ENCODE measurements at places on chromosomes 1 and 21.

DNA sequence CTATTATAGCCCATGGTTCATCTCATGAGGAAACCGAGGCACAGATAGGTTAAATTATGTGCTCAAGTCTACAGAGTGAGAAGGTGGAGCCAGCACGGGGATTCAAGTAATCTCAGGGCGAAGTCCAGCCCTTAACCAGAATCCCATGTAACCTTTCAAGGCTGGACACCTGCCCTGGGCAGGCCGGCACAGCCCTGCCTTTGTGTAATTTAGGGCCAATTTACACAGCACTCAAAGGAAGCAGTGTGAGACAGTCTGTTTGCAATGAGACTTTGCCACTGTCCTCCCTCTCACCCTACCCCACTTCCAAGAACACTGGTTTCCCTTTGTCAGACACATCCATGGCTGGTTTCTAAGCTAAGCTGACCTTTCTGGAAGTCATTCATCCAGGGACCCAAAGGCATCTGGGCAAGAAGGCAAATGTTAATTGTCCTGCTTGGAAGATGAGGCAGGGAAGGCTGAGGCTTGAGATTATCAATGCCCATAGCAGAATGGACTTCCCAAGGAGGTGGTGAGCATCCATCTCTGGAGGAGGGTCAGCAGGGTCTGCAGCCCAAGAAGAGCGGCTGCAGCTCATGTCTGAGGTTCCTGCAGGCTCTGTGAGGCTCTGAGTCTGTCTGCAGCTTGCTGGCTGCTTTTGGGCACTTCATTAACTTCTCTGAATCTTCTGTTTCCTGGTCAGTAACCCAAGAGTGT is 159.2 kb downstream of the TRABD2B start:
- DNase-seq, result no peak

GRCh38 chr1:224061436-224061835 is 52.5 kb upstream of the FBXO28 start:
- DNase-seq, result no peak

DNA sequence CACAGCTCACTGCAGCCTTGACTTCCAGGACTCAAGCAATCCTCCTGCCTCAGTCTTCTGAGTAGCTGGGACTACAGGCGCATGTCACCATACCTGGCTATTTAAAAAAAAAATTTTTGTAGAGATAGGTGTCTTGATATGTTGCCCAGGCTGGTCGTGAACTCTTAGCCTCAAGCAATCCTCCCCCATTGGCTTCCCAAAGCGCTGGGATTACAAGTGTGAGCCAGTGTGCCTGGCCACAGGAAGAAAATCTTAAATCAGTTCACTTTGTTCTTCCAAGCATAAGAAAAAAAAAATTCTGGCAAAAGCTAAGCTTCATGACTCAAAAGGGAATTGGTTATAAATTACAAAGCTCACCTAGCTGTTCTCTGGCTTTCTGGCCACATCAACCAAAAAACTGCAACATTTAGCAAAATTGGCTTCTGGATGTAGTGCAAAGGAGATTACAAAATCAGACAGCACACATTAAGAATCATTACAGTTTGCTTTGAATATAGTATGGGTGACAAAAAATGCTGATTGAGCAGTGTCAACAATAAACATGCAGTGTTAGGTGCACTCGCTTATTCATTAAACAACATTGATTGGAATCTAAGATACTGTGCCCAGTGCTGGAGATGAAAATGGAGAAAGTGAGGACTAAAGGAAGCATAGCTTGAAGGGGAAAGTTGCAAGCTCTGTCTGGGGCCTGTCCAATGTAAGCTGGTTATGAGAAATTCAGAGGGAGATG is 76.7 kb downstream of the KCTD3 start:
- no peak for DNase-seq

- DNase-seq, result no peak
Measured at GRCh38 chr1:32773764-32774463, 43.2 kb downstream of the YARS1 start.

GRCh38 chr1:47645151-47645550 is 207.3 kb downstream of the FOXD2 start:
- no peak for DNase-seq

- DNase-seq, result no peak
Measured at GRCh38 chr1:9382643-9383491, 90.2 kb downstream of the SPSB1 start.

DNA sequence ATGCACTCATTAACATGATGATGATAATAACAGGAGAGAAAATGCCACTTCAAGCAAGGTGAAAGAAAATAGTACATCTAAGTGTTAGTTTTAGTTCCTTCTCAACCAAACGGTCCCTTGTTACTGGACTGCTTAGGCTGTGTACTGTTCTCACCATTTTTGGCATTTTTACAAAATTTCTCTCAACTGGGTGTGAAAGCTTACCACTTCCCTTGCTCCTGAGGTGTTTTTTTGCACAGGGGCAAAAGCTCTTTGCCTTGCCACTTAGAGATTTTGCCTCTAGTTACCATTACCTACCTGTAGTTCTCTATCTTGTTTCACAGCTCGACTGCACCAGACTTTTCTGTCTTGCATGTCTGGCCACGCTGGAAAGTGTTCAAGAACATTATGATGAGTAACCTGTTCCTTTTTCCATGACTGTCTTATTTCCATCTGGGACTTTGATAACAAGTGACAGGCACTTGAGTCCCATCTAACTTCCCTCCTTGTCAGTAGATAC is 10.7 kb downstream of the NEK7 start:
- peak; percentile 32 for DNase-seq

DNA sequence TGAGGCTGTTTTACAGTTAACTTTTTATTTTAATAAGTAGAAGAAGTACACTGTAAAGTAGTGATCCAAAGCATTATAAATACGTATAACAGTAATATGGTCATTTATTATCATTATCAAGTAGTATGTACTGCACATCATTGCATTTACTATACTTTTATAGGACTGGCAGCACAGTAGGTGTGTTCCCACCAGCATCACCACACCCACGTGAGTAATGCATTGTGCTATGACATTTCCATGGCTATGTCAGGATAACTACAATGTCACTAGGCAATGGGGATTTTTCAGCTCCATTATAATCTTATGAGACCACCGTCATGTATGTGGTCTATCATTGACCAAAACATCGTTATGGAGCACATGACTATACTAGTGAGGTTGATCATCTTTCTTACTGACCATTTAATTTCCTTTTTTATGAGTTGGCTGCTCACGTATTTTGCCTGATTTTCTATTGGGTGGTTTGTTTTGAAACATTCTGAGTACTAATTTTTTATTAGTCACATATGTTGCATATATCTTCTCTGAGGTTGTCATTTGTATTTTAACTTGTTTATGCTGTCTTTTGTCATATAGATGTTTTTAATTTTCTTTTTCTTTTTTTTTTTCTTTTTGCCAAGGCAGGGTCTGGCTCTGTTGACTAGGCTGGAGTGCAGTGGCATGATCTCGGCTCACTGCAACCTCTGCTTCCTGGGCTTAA is 25.3 kb upstream of the SHCBP1L start:
- DNase-seq, result no peak

GRCh38 chr21:35222021-35222420 is 172.9 kb upstream of the RUNX1 start:
- DNase-seq, result no peak

All from activated CD4-positive, alpha-beta memory T cell treated with anti-CD3 and anti-CD28 coated beads, Interleukin-2, amount 10 ng/mL, durations not matched to agents 7 days and 5 days (primary cell).